ENCODE measurements at places on chromosomes 4 and X.

GRCh38 chrX:2435465-2435864, 65.3 kb downstream of the DHRSX start:
- DNase-seq: no peak

- DNase-seq: no peak
These were observed 61.7 kb upstream of the PRSS48 start for GRCh38 chr4:151215295-151215694.

GRCh38 chr4:12697970-12698369, 786.2 kb downstream of the RAB28 start:
- no peak for DNase-seq

DNA sequence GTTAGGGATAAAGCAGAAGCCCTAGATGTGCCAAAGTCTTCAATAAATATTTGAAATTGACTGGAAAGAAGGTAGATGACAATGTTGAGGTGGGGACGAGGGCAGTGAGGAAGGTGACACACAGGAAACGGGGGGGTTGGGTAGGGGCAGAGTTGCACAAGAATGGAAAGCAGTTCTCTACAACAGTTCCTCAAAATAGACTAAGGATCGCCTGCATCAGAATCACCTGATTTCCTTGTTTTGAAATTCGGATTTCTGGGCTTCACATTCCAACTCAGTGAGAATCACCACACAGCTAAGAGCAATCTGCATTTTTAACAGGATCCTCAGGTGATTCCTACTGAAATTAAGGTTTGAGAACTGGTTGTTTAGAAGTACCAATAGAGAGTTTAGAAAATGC, 70.6 kb downstream of the ARFIP1 start:
- no peak for DNase-seq

- DNase-seq: no peak
These were observed 8.3 kb downstream of the MAGEA11 start for GRCh38 chrX:149720021-149720689.

GRCh38 chr4:41873380-41874295, 61.6 kb upstream of the TMEM33 start:
- DNase-seq: no peak
